ENCODE measurements at places on chromosomes 5 and 9. TPM values are rescaled to one million over a fixed set of nuclear protein-coding genes. Genes with fewer than 3 reads are reported as not detected.

Gene CTSL
- total RNA-seq, result 186 TPM

Gene CCDC192
- total RNA-seq, result not detected

Gene NR2F1-AS1
- total RNA-seq, result 12.2 TPM

Gene SLC22A4
- 3.6 TPM for total RNA-seq

Gene DRD1
- not detected for total RNA-seq

Gene WWC1
- total RNA-seq, result 2.3 TPM

Gene SPATA31D4
- not detected for total RNA-seq

Gene LOX
- total RNA-seq, result 35.4 TPM

Gene RLN1
- total RNA-seq, result not detected

Gene FOCAD
- total RNA-seq, result 66.4 TPM

Gene PGM5
- total RNA-seq, result 0.46 TPM

Gene ADAMTSL1
- total RNA-seq, result 20.1 TPM

Gene FBP2
- total RNA-seq, result not detected

Gene ADAMTSL2
- under 0.01 TPM for total RNA-seq

Gene ORM2
- total RNA-seq, result not detected

Gene NEK6
- total RNA-seq, result 27.3 TPM

Gene LTC4S
- total RNA-seq, result not detected

Gene ASPN
- total RNA-seq, result not detected

Gene OTP
- total RNA-seq, result not detected

Gene GMCL2
- not detected for total RNA-seq

Gene MACIR
- 14.0 TPM for total RNA-seq

Gene IL31RA
- total RNA-seq, result 0.15 TPM

Gene ALDH1A1
- 124 TPM for total RNA-seq

Gene IL4
- not detected for total RNA-seq

Gene ANKDD1B
- total RNA-seq, result under 0.01 TPM

Gene PCDHB5
- 0.46 TPM for total RNA-seq

Gene NIM1K
- not detected for total RNA-seq

Gene NRARP
- 46.1 TPM for total RNA-seq

Gene UBE2QL1
- total RNA-seq, result under 0.01 TPM

Gene RNF183
- total RNA-seq, result not detected

Gene ECSCR
- 312 TPM for total RNA-seq

Gene RMND5B
- total RNA-seq, result 50.9 TPM

Gene GRXCR2
- not detected for total RNA-seq

Gene SPATA31C2
- not detected for total RNA-seq

Gene ZNF346
- total RNA-seq, result 26.0 TPM

Gene FKTN
- 18.8 TPM for total RNA-seq

Gene SLC6A3
- not detected for total RNA-seq

Gene ADRB2
- 0.97 TPM for total RNA-seq

Gene ATP6V0E1
- total RNA-seq, result 139 TPM

Gene SMU1
- 40.9 TPM for total RNA-seq

Gene ASB6
- total RNA-seq, result 16.2 TPM

Gene FLT4
- 28.6 TPM for total RNA-seq

Gene TRIM52
- total RNA-seq, result 5.8 TPM

Gene IFNW1
- not detected for total RNA-seq

Gene ZBTB26
- 2.9 TPM for total RNA-seq

Data from epithelial cell of umbilical artery (primary cell).